ENCODE measurements at places on chromosomes 2 and 18.

DNA sequence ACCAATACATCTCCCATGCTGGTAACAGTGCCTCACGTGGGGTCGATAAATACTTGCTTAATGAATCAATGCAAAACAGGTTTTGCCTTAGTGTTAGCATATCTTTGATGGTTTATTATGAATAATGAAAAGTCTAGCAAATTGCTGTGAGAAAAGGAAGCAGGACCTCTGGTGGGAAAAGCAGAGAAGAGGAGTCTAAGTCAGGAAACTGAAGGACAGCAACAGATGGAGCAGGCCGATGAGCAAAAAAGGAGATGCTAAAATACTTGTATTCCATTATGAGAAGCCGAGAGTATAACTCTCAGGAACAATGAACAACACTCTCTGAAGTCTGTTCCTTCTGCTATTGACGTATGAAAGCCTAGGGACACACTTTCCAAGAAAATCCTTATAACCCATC lies 555.2 kb upstream of the KLHL29 start:
- no peak for DNase-seq

DNA sequence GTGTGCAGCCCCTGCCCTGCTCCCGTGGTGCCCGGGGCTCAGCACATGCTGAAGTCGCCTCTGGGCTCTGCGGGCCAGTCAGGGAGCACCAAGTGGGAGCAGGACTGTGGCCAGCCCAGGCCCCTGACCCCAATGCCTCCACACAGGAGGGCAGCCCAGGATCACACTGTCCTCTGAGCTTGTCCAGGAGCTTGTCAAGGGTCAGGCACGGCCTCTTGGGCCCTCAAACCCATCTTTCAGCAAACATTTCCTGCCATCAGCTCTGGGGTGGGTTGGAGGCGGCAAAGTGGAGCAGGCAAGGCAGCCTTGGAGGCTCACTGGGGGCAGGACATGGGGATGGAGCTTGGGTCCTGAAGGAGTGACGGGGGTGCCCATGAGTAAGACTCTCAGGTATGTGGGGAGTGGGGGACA lies 10.3 kb downstream of the SNED1 start:
- no peak for DNase-seq

DNA sequence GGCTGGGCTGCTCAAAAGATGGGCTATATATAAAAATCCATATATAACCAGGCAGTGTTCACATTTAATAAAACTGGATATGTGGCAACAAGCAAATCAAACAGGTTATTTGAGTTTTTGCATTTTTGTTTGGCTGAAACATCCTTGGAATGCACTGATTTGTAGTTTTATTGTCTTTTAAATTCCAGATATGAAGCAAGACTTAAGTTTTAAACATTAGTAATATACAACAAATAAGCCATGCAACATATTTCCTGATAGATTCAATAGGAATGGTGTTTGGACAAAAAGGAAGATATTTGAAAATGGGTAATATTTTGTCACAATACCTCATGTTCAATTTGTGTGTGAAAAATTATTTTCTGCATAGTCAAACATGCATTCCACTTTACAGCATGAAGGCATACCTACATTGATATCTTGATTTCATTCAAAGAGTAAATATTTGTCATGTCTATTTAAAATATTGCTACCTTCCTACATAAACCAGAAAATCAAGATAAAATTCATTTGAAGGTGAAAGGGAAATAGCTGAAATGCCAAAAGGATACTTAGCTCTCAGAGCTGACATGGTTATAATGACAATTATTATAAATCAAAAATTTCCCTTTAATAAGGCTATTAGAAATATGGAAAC lies 132.3 kb upstream of the NETO1 start:
- DNase-seq = no peak

DNA sequence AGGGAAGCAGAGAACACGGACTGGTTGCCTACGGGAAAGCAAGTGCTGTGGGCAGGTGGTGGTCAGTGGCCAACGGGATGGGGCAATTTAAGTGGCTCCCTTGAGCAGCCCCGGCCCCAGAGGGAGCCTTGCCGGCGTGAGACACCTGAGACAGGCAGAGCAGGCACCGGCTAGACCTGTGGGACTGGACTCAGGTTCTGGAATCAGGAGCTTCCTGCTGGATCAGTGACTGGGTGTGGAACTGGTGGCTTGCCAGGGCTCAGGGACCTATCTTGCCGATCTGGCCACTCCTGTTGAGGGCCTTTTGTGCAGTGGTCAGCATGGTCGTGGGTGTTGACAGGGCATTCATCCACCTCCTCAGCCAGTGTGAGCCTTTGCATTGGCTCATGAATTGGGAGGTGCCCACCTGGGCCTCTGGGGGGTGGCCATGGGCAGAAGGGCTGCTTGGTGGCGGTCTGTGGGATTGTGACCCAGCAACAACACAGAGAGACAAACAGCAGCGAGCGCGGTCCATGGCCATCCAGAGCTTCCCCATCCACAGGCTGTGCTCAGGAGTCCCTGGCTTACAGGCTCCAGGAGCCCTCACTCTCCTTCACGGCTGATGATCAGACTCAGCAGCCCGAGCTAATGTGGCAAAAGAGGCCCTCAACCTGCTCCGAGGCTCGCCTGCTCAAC lies 85.4 kb upstream of the ZNF516 start:
- DNase-seq = no peak

- no peak for DNase-seq
Observed at GRCh38 chr2:209960045-209960444, 42.4 kb upstream of the RPE start.

DNA sequence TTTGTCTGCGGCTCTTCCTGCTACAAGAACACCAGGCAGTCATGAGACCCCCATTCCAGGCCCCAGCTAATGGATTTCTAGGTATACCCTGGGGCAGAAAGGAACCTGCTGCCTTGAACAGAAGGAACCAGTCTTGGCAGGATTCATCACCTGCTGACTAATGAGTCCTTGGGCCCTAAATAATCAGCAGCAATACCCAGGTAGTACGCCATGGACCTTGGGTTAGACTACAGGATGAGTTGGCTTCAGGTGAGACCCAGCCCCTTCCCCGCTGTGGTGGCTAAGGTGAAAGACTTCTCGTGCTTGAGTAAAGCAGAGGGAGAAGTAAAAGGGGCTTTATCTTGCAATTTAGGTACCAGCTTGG lies 105.0 kb downstream of the SPIRE1 start:
- DNase-seq = no peak

- DNase-seq = no peak
Observed at GRCh38 chr18:58025733-58026132, 18.3 kb upstream of the NEDD4L start.

- DNase-seq = no peak
Observed at GRCh38 chr2:85175369-85176299, 42.4 kb downstream of the TCF7L1 start.

DNA sequence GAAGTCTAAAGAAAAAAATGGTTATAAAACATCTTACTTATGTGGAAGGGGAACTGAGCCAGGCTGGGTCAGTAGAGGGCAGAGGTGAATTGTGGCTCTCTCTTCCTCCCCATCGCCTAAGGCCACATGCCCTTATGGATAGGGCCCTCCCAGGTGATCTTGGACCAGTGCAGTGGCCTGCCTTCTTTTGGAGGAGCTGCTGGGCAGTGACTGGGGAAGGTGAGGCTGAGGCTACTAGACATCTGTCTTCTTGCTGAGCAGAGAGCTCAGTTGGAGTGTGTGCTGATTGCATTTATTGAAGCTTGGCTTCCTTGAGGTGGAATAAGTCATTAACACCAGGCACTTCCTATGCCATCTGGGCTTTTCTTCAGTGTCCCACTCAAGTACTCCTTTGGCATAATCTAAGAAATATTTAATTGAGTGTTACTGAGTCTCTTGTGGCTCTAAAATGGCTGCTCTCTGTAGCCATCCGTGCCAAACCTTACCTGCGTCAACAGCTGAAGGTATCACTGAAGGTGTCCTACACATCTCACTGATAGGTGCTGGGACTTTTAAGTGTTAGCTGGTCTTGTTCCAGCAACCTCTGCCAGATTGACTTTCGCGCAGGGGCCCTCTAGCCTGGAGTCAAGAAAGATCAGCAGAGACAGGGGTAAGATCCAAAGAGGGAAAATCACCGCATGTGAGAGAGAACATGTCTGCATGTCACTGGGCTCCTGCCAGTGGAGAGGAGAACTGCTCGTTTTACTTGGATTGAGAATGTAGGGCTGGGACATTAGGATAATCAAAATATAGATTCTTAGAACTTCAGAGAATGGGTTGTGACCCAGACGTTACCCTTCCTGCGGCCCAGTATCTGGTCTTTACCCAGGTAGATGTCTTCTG lies 256.1 kb downstream of the LTBP1 start:
- DNase-seq = no peak

DNA sequence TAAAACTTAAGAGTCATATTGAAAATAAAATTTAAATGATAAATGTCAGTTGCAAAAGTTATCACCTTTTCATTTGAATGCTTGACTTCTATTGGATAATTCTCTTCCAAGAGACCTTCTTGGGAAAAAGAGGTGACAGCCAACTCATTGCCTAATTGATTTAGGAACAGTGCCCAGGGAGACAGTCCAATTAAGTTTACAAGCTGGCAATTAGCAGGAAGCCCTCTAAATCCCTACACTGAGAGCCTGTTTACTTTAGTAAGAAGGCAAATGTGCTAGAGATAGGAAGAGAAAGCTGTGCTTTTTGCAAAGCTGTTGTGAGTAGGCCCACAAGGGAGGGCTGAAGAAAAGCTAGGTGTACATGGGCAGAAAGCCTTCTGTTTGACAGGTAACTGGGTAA lies 189.1 kb downstream of the WDPCP start:
- no peak for DNase-seq

DNA sequence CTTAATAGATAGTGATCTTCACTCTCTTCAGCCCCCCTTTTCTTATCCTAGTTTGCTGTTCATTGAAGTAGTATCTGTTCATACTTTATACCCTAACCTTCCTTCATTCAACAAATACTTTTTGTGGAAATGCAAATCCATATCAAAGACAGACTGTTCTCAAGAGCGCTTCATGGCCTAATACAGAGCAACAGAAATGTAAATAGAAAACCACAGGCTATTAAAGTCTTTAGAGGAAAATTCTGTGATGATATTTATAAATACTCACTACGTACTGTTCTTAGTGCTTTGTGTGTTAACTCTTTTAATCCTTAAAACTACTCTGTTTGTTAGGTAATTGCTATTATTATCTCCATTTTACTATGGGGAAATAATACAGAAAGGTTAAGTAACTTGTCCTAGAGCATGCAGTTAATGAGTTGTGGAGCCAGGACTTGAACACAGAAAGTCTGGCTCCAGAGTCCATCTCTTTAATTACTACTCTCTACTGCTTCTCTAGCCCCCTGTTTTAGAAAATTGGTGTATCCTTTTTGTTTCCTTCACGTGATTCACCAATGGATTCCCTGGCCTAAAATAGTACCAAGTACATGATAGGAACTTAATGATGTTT lies 2.9 kb downstream of the MDH1 start:
- no peak for DNase-seq

- no peak for DNase-seq
Observed at GRCh38 chr2:217970206-217970605, 32.6 kb downstream of the TNS1 start.

DNA sequence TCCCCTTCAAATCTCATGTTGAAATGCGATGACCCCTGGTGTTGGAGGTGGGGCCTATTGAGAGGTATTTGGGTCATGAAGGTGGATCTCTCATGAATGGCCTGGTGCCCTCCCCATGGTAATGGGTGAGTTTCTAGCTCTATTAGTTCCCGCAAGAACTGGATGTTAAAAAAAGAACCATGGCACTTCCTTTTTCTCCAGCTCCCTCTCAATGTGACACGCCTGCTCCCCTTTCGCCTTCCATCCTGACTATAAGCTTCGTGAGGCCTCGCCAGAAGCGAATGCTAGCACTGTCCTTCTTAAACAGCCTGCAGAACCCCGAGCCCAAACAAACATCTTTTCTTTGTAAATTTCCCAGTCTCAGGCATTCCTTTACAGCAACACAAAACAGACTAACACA lies 303.2 kb upstream of the REV1 start:
- DNase-seq = no peak

DNA sequence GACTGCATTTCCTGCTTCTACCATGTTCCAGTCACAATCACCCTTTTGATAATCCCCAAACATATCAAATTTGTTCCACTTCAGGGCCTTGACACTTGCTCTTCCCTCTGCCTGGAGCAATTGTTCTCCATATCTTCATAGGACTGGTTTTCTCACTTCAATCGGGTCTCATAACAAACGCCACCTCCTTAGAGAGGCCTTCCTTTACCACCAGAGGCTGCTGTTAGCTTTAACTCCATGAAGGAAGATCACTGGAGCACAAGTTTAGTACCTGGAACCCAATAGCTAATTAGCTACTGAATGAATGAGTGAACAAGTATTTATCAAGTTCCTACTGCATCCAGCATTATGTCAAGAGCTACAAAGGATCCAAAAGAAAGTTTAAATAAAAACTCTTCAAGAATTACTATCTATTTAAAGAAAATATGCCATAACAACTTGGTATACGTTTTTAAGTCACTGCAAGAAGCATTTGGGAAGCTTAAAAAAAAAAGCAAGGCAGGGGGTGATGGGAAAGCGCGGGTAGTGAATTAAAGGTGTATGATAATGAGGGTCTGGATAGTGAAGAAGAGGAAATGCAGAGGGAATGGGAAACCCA lies 58.8 kb downstream of the BAZ2B start:
- DNase-seq = no peak

- DNase-seq = no peak
Observed at GRCh38 chr2:31725444-31725843, 144.7 kb upstream of the SRD5A2 start.

DNA sequence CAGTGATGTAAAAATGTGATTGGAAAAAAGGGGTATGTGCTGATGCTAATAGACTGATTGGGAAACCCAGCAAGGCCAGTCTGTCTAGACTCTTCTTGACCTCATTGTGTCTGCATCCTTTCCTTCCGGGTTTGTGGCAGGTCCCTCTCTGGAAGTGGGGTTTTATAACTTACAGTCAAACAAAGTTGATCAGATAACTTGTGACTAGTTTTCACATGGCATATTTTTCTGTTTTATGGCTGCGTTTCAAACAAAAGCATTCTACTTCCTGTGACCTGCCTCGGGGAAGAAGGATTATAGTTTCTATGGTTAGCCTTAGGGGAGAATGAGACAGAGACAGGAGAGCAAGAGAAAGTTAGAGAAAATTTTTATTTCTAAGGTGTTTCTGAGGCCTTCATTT lies 188.7 kb upstream of the HNMT start:
- DNase-seq = no peak

- no peak for DNase-seq
Observed at GRCh38 chr18:48011926-48012465, 81.5 kb upstream of the SMAD2 start.

DNA sequence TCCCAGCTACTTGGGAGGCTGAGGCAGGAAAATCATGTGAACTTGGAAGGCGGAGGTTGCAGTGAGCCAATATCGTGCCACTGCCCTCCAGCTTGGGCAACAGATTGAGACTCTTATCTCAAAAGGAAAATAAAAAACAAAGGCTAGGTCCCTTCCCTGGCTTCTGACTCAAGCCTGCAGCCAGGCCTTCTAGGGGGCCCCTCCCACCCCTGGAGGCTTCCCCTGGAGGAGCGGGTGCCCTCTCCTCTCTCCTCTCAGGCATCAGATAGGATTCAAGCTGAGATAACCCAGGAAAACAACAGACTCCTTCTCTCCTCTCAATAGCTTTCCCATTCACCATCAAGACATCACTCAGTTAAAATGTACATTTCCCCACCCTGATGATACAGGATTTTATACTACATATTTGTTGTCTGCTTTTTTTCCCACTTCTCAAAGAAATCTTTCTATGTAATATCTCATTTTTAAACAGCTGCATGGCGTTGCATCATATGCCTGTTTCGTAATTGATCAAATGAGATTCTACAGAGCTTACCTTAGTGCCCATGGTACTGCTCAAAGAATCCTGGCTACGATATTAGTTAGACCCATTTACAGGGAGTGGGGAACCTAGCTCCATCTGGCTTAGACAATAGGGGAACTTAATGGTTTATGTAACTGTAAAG lies 20.6 kb upstream of the C2orf72 start:
- no peak for DNase-seq
